Mesenteric fat pad (tissue), 1 donor: ENCODE measurements at places on chromosomes 5 and 9.

DNA sequence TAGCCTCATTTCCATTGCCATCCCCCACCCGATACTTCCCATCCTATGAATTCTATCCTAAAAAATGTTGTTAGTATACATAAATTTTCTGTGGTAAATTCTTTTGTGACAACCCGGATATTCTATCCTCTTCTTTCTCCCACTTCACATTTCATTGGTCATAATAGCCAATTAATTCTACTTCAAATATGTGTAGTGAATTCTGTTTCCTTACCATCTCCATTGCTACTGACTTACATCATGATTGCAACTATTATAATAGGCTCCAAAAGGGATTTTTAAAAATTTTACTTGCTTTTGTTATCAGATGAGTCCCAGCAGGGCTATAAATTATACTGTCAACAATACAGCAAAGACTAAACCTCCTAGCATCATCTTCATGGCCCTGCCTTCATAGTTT is 1326.8 kb downstream of the PTPRD start:
- no peak for DNase-seq

DNA sequence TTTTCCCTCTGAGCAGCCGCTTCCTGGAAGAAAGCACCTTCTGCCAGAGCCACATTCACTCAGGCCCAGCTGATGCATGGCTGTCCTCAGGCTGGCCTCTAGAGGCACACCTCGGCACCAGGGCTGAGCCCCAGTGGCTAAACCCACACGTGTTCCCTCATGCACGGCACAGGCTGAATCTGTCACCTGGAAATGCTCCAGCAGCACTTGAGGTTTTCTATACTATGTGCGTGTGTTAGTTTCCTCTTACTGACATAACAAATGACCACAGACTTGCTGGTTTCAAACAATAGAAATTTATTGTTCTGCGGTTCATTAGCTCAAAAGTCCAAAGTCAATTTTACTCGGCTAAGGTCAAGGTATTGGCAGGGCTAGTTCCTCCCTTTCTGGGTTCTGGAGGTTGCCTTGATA is 141.4 kb downstream of the LRRC70 start:
- no peak for DNase-seq

DNA sequence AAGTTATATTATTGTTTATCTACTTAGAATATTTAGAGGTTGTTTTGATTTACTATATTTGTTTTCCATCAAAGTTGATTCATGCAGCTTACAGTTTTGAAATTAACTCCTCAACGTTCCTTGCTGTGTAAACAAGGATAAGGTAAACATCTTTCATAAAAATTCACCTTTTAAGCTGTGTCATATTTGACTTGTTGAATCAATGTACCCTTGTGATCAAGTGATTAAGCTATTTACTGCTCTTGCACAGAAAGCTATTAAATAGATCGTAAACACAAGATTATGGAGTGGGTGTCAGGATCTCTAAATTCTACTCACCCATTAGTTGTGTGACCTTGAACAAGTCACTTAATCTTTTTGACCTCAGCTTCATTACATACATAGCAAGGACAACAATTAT is 2054.0 kb upstream of the NUDT12 start:
- DNase-seq = no peak

DNA sequence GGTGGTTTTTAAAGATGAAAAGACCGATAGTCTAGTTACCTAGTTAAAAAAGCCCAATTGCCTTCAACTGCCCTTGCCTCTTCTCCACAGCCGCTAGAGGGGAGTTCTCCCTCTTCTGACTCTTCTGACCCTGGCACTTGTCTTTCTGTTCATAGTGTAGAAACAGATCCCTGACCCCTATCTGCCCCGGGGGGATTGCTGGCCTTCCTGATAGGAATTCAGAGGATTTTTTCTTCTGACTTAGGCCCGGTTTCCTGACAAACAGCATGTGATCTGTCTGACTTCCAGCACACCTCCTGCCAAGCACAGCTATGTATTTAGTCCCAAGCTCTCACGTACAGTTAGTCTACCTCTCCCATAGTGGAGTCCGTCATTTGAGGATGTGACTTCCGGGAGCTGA is 5.0 kb upstream of the TMEM268 start:
- DNase-seq = peak; percentile 45

- no peak for DNase-seq
Observed at GRCh38 chr9:85089188-85089969, 419.9 kb downstream of the NTRK2 start.

DNA sequence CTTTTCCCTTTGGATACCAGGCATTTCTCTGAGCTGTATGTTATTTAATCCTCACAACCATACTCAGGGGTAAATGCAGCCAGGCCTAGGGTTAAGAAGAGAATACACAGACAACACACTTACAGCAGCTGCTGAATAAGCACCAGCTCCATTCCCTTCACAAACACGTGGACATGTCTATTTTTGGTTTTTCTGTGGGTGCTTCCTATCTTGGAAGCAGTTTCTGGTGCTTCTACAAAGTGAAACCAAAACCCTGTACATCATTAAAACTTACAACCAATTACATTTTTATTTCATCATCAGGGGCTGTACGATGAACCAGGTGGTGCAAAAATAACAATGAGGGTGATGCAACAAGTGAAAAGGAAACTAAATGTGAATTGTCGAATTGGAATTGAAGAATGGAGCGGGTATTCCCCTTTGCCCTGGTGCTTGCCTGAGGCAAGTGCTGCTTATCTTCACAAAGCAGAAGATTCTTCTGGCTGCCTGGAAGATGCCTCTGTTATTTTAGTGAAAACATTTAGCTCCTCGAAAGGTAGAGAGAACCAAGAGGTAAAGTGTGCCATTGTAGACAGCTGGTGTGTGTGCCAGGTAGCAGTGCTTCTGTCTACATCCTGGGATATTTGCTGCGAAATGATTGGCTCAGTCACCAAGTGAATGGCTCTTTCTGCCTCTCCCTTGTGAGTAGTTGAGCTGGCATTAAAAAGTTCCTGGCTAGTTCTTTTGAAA is 18.6 kb upstream of the IFNB1 start:
- no peak for DNase-seq

GRCh38 chr9:123355761-123356431 is at the start of gene CRB2:
Gene CRB2 (plus strand): TSS chr9:123356197. CDS start chr9:123356261, 64 bp downstream.
- no peak for DNase-seq

- no peak for DNase-seq
Observed at GRCh38 chr5:138716456-138716924, 36.7 kb upstream of the CTNNA1 start.
